ENCODE measurements at places on chromosomes 3 and 15.

DNA sequence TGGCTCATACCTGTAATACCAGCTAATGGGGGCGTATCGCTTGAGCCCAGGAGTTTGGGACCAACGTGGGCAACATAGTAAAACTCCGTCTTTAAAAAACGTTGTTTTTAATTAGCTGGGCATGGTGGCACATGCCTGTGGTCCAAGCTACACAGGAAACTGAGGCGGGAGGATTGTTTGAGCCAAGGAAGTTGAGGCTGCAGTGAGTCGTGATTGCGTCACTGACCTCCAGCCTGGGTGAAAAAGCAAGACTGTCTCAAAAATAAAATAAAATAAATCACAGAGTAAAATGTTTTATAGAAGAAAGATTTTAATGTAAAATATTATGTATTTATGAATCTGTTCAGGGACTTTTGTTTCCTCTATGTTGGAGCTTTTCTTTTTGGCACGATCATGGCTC is 15.3 kb upstream of the STRIT1 start:
- DNase-seq, result no peak

- DNase-seq, result no peak
Measured at GRCh38 chr15:81819924-81820635, 225.7 kb downstream of the MEX3B start.

DNA sequence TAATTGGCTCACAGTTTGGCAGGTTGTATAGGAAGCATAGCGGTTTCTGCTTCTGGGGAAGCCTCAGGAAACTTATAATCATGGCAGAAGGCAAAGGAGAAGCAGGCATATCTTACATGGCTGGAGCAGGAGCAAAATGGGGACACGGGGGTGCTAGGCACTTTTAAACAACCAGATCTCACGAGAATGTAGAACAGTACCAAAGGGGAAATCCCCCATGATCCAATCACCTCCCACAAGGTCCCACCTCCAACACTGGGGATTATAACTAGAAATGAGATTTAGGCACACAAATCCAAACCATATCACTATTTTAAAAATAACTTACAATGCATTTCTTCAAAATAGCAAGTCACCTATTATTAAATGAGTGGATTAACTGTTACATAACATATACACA is 47.1 kb upstream of the ANKRD28 start:
- no peak for DNase-seq

DNA sequence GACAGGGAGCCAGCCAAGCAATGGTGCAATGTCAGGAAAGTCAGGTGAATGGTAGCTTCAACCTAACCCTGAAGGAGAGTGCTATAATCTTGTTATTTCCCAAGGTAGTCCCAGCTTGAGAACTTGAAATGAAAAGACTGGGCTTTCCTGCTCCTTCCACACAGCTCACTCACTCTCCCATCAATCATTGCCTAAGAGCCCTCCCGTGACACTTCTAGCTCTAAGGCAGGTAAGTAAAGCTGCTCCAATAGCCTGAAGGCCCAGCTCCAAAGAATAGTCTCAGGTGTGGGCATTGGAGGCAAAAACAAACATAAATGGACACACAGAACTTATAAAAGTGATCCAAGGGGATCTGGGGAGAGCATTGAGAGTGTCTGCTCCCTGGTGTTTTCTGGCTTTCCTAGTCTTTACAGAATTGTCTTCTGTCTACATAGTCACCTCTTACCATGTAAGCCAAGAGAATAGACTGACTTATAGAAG is 63.1 kb upstream of the TBC1D5 start:
- DNase-seq, result no peak

GRCh38 chr3:106144030-106144429 is 275.2 kb upstream of the CBLB start:
- no peak for DNase-seq

DNA sequence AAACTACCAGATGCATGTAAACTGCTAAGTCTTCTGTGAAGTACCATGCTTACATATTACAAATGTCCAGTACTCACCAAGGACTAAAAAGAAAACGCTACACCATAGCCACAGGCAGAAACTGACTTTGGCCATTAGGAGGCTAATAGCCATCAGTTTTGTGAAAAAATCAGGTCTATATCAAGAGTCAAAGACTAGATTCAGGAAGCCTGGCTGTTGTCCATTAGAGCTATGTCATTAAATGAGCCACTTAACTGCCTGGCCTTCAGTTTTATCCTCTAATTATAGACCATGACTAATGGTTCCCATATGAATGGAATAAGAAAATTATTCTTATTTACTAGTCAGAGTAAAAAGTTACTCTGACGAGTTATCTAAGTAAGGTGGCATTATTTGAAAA is 144.1 kb downstream of the VPS13C start:
- DNase-seq, result no peak

Data from T-helper 2 cell (primary cell).